Mesothelial cell of epicardium (in vitro differentiated cells): ENCODE measurements at places on chromosomes 4 and X. TPM values are rescaled to one million over a fixed set of nuclear protein-coding genes. Genes with fewer than 3 reads are reported as not detected.

GRCh38 chr4:12956026-12956425 is 528.1 kb downstream of the RAB28 start:
- no peak for DNase-seq

Gene GABRB1
- total RNA-seq = not detected in 3 replicates

- DNase-seq = no peak
These were observed 521.6 kb upstream of the SLIT2 start for GRCh38 chr4:19729886-19730651.

Gene GPC3
- 837 to 864 TPM (median 859 TPM) in 3 replicates for total RNA-seq

DNA sequence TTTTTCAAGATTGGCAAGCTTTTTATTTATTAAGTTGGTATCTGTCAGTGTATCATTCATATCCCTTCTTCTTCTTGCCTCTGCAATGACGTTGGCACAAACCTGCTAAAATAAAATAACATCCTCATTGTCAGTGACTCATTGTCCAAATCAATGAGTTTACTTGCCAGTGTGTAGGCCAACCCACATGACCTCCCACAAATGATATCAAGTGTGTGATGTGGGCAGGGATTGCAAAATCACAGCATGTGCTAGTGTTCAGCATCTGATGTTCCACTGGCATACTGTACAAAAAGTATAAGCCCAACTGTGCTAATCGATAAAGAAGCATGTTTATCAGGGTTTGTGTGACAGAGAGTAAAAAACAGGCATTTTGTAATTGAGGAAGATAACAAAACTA is 25.5 kb downstream of the GPAT3 start:
- DNase-seq = no peak

DNA sequence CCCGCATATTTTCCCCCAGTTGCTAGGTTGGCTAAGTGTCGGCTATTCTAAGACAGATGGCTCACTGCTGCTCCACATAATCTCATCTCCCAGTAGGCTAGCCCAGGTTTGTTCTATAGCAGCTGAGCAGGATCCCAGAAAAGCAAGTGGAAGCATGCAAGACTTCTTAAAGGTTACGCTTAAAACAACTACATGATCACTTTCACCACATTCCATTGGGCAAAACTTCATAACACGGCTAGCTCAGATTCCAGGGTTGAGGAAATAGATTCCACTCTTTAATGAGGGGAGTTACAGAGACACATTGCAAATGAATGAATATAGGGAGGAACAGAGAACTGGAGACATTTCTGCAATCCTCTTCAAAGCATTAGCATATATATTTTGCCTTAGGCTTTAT is 12.9 kb upstream of the RAB33B start:
- no peak for DNase-seq

Gene SSX5
- total RNA-seq = not detected in 3 replicates

Gene MAGEC1
- not detected in 3 replicates for total RNA-seq

DNA sequence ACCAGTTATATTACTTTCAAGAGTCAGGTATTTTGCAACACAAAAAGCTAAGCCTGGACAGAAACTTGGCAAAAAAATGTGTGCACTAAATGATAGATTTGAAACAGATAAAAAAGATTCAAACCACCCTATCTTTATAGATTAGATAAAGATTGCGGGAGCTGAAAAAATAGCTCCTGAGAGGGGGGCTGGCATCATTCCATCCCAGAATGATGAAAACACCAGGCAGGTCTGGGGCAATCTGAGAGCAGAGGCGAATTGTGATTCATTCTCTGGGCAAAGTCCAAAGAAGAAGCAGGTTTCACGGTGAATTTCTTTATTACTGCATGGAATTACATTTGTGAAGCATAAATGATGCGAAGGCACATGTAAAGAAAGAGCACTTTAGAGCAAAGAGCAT is 168.5 kb upstream of the DMD start:
- no peak for DNase-seq

DNA sequence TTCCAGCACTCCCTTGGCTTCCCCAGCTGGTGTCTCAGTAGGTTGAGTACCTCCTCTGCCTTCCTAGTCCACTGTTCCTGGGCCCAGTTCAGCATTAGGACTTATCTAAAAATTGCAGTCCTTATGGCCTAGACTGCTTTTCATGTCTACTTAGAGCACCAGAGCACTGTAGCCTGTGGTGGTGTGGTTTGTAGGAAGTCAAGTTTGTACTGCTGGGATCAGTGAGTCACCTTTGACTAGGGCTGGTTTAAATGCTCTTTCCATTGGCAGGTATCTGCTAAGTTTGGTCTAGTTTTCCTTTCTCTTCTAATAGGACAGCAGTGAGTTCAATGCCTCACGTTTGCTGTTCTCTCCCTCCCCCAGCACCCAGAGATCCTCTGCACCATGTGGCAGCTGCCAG is 233.6 kb upstream of the WDFY3 start:
- DNase-seq = no peak

DNA sequence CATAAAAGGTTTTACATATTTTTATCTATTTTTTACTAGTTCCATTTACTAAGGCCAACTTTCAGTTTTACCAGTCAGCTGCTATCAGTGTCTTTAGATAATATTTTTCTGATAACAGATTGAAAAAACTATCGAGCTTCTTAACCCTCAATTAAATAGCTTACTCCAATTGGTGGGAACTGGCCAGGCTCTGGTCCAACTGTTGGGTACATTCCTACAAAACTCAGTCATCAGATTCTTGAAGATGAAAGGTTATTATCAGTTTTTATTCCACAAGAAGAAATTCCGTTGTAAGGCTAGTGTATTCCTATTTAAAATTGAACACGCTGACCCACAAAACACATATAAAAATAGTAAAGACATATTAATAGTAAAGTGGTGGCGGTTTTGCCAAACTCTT is 346.2 kb downstream of the MAPK10 start:
- no peak for DNase-seq
